ENCODE measurements at places on chromosomes 11 and 22.

- no peak for DNase-seq
These were observed 5.7 kb downstream of the LRP4 start for GRCh38 chr11:46912526-46913150.

DNA sequence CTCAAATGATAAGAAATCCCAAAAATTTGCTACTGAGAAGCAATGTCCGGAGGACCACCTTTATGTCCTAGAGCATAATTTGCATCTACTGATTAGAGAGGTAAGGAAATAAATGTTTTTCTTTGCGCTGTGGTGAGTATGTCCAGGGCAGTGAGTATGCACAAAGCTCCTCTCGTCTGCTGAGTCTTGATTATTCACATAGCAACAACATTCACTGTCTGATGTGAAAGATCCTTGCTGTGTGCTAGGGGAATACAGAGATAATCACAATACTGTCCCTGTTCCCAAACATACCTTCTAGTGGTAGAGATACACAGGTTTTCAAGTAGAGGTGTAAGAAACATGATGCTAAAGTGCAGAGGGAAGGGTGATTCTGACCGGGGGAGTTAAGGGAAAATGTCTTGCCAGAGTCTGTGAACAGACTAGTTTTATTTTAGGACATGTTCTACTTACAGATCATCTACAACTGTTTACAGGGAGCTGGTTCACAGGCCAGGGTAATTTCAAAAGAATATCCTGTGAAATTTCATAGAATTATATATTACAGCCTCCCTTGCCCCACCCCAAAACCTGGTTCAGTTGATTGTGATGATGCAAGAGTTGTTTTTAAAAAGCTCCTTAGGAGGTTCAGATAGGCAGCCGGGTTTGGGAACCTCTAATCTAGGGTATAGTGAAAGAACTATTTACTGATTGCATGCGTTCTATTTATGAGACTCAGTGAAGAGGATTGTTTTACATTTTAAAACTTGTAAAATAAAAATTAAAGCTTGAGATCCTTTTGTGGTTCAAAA, 12.6 kb downstream of the MED17 start:
- no peak for DNase-seq

DNA sequence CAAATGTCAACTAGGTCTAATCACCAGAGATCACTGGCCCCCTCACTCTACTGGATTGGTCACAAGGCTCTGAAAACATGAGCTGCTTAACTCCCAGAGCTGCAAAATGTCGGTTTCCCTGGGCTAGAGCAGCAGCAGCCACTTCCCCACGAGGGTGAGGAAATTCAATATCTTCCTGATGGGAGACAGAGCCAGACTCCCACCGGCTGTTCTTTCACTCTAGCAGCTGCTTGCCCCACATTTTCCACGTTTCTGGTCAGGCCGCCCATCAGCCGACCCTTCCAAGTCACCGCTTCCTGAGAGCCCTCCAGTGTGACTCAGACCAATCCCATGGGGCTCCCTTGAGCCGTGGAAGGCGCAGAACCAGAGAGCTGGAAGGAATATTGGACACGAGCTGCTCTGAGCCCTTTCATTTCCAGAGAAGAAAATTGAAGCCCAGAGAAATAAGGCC, 227.0 kb downstream of the ADAMTS15 start:
- DNase-seq, result no peak

DNA sequence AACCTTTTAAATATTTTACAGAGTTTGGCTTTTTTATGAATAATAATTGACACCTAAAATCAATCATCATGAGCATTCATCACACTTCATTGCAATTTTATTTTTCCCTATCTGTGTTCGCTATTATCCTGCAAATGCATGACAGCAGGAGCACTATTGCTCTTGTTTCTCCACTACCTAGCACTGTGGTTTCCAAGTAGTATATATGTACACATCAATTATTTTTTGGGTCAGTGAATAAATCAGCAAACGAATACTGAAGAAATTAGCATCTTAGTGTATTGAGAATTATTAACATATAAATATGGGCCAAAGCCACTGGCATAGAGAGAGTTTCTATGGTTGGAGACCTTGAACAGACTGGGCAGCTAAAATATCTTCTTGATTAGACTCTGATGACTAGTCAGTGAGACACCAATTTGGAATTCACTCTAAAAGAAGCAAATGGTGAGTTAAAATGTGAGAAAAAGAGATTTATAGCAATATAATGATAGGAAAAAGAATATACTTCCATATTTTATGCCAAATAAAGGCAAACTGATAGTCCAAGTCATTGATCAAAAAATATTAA, 731.1 kb upstream of the LUZP2 start:
- DNase-seq, result no peak

GRCh38 chr11:119712006-119712405, 17.0 kb downstream of the NECTIN1 start:
- DNase-seq, result no peak

- DNase-seq, result no peak
These were observed 121.4 kb upstream of the CD82 start for GRCh38 chr11:44443836-44444769.

DNA sequence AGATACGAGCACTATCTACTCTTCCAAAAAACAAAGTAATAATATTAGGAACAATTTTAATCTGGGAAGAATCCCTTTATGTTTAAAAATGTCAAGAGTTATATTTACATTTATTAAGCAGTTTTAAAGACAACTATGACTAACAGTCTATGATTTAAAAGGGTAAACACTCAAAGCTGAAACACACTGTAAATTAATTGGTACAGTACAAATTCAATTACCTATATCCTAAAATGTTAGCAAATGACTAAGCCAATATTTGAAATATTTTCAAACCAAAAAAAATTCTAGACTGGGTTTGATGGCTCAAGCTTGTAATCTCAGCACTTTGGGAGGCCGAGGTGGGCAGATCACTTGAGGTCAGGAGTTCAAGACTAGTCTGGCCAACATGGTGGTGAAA, 36.0 kb upstream of the CHRNA10 start:
- DNase-seq, result no peak

GRCh38 chr11:67211656-67212436, 54.4 kb upstream of the GRK2 start:
- no peak for DNase-seq

DNA sequence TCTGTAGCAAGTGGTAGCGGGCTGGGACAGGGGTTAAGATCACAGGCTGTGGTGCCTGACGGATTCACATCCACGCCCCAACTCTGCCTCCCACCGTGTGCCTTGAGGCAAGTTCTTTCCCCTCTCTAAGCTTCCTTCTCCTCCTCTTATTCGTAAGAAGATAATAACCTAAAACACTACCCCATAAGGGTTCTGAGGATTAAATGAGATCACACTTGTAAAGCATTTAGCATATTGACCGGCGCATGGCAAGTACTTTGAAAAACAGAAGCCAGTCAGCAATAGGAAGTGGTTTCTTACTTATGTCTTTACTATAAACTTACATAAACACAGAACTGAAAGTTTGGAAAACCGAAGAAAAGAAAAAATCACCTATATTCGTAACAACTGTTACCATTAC, 15.5 kb upstream of the LMO2 start:
- DNase-seq, result no peak

GRCh38 chr11:56611174-56611573, 3.5 kb downstream of the OR5M1 start:
- no peak for DNase-seq

- DNase-seq, result no peak
These were observed 16.3 kb downstream of the EPS8L2 start for GRCh38 chr11:722346-722811.

GRCh38 chr11:1641096-1641495, 11.5 kb downstream of the KRTAP5-5 start:
- no peak for DNase-seq

GRCh38 chr11:47869544-47870393, 21.6 kb upstream of the NUP160 start:
- no peak for DNase-seq

DNA sequence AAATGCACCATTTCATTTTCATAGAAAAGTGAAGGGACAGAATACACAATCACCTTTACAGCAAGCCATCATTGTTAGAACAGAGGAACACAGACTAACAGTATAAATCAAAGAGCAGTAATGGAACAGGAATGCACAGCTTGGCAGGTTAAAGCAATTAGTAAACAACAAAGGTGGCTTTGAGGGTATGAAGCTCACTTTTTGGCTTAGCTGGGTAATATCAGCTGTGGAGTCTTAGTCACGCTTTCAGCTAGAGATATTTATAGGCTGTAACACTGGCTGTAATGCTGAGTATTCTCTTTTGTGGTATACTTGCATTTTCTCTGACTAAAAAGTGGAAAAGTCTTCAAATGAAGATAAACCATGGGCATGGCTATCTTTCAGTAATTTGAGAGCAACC, 1780.5 kb downstream of the LRRC4C start:
- no peak for DNase-seq

DNA sequence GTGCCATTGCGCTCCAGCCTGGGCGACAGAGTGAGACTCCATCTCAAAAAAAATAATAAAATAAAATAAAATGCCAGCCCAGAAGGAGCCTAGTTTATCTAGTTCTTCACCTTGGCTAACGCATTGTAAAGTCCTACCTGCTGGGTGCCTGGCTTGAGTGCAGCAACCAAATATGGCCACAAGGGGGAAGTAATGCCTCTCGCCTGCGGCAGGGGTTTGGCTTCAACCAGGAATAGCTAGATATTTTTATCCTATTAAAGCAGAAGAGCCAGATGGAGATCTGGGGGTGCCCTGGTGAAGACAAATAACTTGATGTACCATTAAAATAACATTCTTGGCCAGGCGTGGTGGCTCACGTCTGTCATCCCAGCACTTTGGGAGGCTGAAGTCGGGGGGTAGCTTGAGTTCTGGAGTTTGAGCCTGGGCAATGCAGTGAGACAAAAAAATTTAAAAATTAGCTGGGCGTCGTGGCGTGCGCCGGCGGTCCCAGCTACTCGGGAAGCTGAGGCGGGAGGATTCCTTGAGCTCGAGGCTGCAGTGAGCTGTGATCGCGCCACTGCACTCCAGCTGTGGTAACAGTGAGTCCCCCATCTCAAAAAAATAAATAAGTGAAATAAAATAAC, 20.6 kb upstream of the PLEKHB1 start:
- peak; percentile 68 for DNase-seq

DNA sequence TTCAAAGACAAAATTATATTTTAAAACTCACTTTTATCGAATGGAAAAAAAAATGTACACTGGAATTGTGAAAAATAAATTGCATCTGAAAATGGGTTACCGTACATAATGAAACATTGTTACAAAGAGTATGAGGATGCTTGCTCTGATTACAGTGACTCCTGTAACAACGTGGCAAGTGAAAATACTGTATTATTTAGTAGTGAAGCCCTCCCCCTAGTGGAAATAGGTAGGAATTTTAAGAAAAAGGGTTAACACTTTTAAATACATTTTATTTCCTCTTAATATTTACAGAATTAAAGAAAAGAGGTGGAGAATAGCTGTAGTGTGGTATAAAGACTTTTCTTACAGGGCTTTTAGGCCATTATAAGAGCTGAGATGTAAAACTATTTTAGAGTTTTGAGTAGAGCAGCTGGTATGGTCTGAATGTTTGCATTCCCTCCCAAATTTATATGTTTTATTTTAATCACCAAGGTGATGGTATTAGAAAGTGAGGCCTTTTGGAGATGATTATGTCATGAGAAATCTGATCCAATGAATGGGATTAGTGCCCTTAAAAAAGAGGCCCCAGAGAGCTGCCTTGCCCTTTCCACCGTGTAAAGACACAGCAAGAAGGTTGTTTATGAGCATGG, 25.2 kb downstream of the FAM76B start:
- DNase-seq, result no peak

- no peak for DNase-seq
These were observed 149.6 kb upstream of the OPCML start for GRCh38 chr11:133681901-133682300.

GRCh38 chr11:76368490-76368889, 12.4 kb downstream of the THAP12 start:
- no peak for DNase-seq

DNA sequence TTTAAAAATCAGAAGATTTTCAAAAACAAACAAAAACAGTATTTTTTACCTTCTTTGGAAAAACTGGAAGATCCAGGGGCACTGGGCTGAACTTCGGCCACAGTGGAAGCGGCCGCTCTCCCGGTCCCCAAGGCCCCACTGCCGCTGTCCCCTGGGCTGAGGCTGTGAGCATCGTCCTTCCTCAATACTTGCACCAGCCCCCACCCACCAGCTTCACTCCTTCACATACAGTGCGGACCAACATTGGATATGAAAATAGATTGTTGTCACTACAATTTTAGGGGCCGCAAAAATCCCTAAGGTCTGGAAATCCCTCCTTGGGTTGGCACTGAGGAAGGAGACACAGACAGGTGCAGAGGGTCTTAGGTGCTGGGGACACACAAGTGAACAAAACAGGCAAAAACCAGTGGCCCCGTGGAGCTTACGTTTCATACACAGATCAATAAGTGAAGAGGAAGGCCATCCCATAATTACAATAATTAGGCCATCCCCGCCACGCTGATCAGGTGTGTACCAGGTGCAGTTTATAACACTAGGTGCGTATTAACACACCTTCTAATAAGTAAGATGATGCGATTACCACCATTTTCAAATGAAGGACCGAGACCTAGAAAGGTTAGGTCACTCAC, 28.2 kb upstream of the SLC22A12 start:
- DNase-seq, result no peak
